ENCODE measurements at places on chromosomes 16 and 17.

DNA sequence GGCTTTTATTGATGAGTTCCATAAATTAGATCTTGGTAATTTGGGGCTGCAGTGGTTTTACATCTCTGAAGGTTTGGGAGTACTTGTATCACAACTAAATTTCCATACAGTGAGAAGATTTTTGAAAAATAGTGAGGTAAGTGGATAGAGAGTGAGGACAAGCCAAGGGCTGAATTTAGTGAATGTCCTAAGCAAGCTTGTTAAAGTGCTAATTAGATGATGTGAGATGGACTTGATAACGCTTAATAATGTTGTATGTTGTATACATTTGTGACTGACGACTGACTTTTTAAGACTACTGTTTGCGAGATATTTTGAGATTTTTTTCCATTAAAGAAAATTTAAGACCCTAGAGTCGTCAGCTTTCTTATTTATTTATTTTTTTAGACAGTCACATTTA lies 3.9 kb downstream of the NFATC3 start:
- no peak for DNase-seq

- DNase-seq: peak; percentile 48
Observed at GRCh38 chr16:22948603-22949368, 134.8 kb downstream of the HS3ST2 start.

DNA sequence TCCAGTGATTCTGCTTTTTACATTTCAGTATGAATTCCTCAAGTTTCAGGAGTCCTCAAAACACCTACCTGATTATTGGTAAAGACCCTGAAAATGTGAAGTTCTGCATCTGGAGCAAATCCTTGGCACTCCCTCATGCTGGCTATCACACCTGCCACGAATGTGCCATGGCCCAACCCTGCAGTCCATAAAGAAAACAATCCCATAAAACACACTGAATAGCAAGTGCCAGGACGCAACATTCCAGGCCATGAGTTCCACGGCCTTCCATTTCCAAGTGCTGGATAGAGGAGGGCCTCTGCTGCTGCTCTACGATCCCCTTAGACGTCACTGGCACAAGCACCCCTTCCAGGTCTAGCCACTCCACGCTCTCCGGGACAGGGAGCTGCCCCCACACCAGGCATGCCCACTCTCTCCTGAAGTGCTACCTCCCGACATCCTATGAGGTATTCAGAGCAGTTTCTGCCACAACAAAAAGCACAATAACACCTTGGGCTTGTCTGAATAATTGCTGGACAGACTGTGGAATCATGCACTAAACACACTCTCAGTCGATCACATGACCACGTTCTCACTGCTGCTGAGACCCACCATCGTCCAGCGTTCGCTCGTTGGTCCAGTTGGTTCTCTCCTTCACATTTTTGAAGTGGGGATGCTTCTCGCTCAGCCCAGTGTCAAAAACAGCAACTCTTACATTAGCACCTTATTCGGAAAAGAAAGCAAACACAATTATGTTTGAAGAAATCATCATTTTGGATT lies 23.4 kb downstream of the MBTPS1 start:
- no peak for DNase-seq

DNA sequence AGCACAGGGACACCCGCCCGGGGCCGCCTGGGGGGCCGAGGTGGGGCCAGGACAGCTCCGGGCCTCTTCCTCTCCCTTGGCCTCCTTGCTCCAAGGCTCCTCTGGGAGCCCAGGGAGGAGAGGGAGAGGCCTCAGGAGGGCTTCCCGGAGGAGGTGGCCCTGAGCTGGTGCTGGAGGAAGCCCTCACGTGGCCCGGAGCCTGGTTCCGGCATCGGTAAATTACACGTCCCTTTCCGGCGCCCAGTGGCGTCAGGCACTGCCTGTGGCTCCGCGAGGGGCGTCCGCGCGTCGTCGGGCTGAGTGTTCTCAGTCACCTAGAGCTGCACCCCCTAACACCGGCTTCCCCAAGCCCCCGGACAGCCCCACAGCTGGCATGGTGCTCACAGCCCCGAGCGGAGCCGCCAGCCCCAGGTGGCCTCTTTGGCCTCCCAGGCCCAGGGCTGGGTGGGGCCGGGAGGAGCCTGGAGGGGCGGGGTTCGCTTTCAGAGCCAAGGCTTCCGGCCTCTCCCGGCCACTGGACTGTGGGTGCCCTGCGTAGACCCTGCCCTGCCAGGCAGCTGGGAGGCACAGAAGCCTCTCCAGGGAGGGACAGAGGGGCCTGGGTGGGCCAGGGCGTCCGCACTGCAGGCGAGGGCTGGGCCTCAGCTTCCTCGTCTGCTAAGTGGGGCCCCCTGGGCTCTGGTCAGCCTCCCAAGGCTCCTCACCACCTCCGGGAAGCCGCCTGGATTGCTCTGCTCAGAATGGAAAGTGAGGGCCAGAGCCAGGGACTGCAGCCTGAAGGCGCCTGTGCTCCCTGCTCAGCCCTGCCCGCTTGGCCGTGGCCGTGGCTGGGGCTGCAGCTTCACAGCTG lies 27.9 kb upstream of the SSTR5 start:
- DNase-seq: no peak

DNA sequence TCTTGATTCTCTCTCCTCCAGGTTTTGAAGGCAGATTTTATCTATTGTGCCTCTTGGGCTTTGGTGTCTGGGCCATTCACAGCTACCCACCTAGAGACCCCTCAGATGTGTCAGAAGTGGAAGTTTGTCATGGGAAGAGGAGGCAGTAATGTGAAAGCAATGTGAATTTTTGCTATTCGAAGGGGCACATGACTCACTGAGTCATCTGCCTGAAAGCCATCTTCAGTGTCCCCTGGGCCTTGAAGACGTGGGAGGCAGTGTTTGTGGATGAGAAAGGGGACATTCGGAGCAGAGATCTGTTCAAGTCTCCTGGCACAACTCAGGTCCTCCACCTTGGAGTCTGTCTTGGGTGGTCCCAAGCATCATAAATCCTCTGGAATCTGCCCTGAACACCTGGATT lies 530.2 kb downstream of the NPIPA7 start:
- DNase-seq: no peak

DNA sequence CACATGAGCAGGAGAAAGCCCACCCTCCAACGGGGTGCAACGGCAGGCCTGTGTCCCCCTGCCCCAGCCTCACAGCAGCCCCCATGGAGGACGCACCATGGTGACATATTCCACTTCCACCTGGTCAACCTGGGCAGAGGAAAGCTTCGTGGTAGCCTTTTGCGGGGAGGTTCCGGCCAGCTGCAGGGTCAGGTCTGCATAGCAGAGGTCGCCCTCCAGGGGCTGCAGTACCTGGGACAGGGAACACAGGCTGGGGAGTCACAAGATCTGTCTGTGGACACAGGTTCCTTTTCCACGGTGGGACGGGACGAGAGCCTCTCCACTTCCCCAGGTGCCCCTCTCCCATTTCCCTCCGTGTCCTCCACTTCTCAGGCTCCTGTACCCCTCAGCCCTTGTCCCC lies 17.1 kb downstream of the CD300LF start:
- no peak for DNase-seq

All from prostate gland (tissue), 2 donors.